ENCODE measurements at places on chromosomes 7 and 10.

DNA sequence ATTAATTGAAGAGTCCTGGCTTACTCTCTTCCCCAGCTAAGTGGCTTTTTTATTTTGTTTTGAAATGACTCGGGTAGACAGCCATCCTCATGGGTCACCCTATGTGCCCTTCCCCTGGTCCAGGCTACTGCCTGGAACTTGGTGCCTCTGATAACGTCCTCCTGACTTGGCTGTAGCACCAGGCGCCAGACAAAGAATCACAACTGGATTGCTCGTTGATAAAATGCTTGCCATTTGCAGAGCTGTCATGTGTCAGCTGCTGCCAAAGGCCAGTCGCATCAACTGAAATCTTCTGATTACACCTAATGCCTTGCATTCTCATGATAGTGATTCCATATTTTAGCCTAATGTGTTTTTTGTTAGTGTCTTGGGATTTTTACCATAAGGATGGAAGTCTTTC is 27.4 kb upstream of the ABLIM1 start:
- no peak for DNase-seq

DNA sequence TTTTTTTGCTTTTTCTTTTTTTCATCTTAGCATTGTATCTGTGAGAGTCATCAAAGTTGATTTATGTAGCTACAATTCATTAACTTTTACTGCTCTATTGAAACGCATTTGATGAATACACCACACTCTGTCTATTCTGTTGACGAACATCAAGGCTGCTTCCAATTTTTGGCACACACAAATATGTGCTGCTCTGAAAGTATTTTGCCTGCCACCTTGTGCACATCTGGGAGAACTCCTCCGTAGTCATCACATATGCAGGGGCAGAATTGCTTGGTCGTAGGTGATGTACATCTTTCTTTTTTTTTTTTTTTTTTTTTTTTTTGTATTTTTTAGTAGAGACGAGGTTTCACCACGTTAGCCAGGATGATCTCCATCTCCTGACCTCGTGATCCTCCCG is 796.8 kb downstream of the KCNMA1 start:
- DNase-seq: no peak

DNA sequence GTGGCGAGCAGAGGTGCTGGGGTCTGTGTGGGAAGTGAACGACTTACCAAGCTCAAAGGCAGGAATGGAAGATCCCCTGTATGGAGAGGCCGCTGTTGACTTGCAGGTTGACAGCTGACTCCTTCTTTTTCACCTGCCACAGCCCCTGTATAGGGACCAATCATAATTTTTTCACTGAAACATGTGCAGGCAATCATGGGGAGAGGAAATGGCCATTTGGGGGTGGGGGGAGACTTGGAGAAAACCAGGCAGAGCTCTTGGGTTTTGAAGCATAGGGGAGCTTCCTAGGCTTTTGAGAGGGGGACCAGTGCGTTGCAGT is 101.4 kb downstream of the WDR37 start:
- DNase-seq: no peak

DNA sequence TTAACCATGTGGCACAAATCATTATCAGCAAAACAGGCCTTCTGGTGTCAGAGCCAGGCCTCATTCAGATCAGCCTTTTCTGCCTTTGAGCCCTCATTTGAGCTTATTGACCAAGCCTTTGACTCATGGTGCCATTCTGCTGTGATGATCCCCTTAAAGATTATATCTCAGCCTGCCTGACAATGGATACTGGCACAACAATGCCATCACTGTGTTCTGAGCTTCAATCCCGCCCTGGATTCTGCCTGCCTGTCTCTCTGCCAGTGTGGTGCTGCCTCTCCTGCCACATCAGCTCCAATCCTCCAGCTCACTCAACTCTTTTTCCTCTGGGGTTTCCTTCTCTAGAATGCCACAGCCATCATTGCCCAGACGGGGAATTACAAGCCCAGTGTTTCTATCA is 52.6 kb downstream of the SRI start:
- no peak for DNase-seq

GRCh38 chr7:91185771-91186170 is 78.5 kb upstream of the FZD1 start:
- no peak for DNase-seq

DNA sequence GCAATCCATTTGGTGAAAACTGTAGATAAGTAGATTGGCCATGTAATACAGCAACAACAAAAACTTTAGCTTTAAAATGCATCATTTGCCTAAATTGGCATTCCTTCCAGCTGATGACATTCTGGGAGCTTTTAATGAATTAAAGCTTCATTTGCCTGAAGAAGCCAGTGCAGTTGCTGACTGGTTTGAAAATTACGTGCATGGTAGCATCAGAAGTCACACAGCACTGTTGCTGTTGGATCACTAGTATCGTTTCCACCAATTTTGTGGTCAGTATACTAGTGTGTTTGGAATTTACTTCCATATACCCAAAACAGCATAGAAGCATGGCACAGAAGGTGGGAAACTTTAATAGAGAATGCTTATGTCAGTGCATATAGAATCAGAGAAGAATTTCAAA is 194.9 kb downstream of the ETV1 start:
- no peak for DNase-seq

DNA sequence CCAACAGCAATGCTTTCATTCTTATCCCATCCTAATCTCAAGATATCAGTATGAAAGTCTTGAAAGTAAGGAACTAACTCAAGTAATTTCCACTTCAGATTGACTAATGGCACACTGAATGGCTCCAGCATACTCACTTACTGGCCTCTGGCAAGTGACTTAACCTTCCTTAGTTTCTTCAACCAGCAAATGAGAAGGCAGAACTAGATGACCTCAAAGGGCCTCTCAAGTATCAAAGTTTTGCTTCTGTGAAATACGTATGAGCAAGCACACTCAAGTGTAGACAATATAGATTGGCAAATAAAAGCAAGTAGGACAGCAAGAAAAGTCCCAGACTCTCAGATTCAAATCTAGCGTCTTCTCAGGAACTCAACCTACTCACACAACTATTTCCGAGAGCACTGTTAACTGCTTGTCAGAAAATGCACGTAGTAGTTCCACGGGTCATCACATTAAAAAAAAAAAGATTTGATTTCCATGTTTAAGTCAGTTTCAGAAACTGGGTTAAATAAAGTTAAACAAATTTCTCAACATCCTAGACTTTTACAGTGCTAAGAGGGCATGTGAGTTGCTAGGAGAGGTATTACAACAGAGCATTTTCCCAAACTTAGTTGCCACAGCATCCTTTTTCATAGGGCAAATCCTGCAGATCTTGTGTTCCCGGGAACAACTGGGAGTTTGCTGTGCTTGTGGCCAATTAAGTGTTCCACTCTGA is 276.9 kb upstream of the KLF14 start:
- no peak for DNase-seq

DNA sequence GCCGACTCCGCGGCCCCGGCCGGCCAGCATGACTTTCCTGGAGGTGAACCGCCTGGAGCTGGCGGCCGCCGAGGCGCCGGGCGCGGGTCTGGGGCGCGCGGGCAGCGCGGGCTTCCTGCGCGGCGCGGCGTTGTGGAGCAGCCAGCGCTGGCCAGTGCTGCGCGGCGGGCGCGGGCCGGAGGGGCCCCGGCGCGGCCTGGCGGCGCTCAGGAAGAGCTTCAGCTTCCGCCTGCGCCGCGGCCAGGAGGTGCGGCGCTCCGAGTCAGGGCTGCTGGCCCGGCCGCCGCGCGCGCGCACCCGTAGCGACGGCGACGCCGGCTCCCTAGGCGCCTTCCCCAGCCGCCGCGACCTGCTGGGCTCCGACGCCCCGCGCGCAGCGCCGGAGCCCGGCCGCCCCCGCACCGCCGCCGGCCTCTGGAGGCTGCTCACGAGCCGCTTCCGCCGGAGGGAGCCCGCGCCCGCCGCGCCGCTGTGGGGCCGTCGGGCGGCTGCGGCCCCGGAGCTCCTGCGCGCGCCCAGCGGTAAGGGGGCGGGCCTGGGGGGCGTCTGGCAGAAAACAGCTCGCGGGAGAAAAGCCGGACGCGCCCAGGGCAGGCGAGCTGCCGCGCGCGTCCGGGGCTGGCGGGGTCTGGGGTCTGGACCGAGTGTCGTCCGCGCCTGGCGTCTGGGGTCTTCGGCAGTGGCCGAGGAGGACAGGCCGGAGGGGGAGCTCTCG is 29.0 kb downstream of the AGAP3 start:
- DNase-seq: no peak

- DNase-seq: no peak
Measured at GRCh38 chr10:30365883-30366282, 16.8 kb upstream of the MTPAP start.

- DNase-seq: no peak
Measured at GRCh38 chr10:70335246-70335613, 47.2 kb downstream of the LRRC20 start.

GRCh38 chr7:2606539-2606936 is 25.2 kb upstream of the TTYH3 start:
- DNase-seq: no peak

GRCh38 chr7:95840953-95841950 is 68.9 kb downstream of the DYNC1I1 start:
- no peak for DNase-seq

DNA sequence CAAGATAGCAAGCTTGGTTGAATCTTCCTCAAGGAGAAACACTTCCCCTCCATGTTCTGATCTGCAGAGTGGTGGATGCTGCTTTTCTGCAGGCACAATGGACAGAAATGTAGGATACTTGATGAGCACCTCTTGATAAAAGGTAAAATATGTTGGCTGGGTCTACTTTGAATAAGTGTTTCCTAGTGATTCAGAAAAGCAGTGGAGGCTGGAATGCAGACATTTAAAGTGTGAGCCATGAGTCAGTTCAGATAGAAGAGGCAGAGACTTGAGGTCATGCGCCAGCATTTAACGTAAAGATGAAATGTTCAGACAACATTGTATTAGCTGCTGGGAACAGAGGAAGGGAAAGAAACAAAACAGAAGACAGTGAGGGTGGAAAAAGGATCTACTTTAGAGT is 403.1 kb downstream of the ADRA2A start:
- DNase-seq: no peak

- no peak for DNase-seq
Measured at GRCh38 chr7:146378196-146378595, 261.6 kb downstream of the CNTNAP2 start.
